ENCODE measurements at places on chromosomes 13 and 19.

GRCh38 chr13:74045583-74045982, 88.6 kb downstream of the KLF12 start:
- H3K36me3 ChIP-seq: no peaks in the 10 kb centered on the region
- no peak for DNase-seq
- H3K4me1 ChIP-seq: peaks cover 42% of the 10 kb centered on the region
- H3K4me3 ChIP-seq: no peak overlapping the region
- no peaks in the 10 kb centered on the region for H3K27me3 ChIP-seq

GRCh38 chr19:3054972-3055740, 7.1 kb downstream of the TLE5 start:
- H3K4me1 ChIP-seq: peaks cover 41% of the 10 kb centered on the region
- no peak overlapping the region for H3K4me3 ChIP-seq
- H3K27me3 ChIP-seq: no peaks in the 10 kb centered on the region
- peaks cover 71% of the 10 kb centered on the region for H3K36me3 ChIP-seq
- H3K27ac ChIP-seq: peak overlapping the region; percentile 99

DNA sequence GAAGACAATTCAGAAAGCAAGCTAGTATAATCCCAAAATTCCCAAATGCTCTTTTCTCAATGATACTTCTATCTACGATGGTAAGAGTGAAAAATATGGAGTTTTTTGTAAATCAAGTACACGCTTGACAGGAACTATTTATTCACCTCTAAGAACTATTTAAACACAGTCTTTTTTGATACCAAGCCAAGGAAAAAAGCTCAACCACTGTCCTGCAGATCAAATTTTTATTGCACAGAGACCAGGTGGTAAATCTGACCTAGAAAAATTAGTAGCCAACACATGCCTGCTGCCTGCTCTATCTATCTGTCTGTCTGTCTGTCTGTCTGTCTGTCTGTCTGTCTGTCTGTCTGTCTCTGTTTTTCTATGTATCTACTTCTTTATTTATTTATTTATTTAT, 292.2 kb downstream of the MZT1 start:
- H3K36me3 ChIP-seq: no peaks in the 10 kb centered on the region
- no peak overlapping the region for H3K27ac ChIP-seq
- DNase-seq: no peak
- H3K4me1 ChIP-seq: no peaks in the 10 kb centered on the region

DNA sequence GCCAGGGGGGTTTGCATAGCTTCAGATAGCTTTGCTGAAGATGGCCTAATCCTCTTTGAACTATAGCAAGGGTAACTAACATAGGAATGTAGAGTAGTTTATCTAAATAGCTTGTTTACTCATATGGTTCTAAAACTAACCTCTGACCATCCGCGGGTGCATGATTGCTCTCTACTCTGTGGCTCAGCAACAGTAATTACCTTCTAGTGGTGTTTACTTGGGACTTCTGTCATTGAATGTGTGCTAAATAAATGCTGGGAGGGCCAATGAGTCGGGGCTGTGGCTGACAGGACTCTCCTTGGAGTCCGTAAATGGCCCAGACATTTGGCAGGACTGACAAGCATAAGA, 1461.9 kb downstream of the UQCRFS1 start:
- no peaks in the 10 kb centered on the region for H3K4me1 ChIP-seq
- no peaks in the 10 kb centered on the region for H3K27me3 ChIP-seq
- H3K4me3 ChIP-seq: no peak overlapping the region
- no peak overlapping the region for H3K27ac ChIP-seq

GRCh38 chr13:110254151-110254679, 52.7 kb downstream of the COL4A1 start:
- H3K4me1 ChIP-seq: peaks cover 76% of the 10 kb centered on the region
- no peak for DNase-seq
- H3K4me3 ChIP-seq: no peak overlapping the region
- peak overlapping the region; percentile 55 for H3K27ac ChIP-seq
- no peaks in the 10 kb centered on the region for H3K27me3 ChIP-seq

DNA sequence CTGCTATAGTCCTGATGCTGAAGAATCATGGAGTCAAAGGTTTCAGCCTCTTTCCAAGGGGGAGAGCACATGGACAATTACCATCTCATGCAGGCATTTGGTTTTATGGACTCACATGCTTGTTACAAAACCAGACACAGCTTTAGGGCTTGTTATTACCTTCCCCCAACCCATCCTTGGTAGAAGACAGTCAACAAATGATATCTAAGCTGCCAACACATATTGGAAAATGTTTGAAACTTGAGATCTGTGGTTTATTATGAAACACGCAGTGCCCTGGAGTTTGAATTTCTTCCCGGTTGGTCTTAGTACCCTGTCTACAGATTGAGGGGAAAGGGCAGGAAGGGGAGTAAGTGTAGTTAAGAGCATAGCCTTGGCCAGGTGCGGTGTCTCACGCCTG, 12.5 kb upstream of the CYP2A6 start:
- no peaks in the 10 kb centered on the region for H3K27me3 ChIP-seq
- DNase-seq: no peak
- H3K27ac ChIP-seq: no peak overlapping the region
- no peak overlapping the region for H3K4me3 ChIP-seq
- no peaks in the 10 kb centered on the region for H3K36me3 ChIP-seq

DNA sequence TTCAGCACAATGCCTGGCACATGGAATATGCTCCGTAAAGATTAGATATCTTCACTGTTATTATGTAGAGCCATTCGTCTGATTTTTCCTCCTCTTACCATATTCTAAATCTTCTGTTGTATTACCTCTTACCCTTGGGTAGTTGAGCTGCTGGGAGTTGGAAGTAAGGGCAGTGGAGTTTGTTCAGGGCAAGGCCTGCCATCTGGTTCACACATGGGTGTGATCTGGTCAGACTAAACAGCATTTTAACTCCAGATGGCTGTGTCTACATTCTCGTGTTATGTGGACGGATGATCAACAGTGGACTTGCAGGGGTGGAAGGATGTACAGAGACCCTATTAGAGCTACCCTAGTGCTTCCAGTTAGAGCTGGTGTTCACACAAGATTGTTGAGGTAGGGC, 164.9 kb downstream of the ZIC5 start:
- H3K4me1 ChIP-seq: no peaks in the 10 kb centered on the region
- H3K4me3 ChIP-seq: no peak overlapping the region
- H3K27ac ChIP-seq: no peak overlapping the region

GRCh38 chr13:28121224-28121623, 17.1 kb upstream of the PAN3 start:
- no peaks in the 10 kb centered on the region for H3K4me1 ChIP-seq
- no peaks in the 10 kb centered on the region for H3K36me3 ChIP-seq
- no peak overlapping the region for H3K27ac ChIP-seq
- H3K4me3 ChIP-seq: no peak overlapping the region
- no peaks in the 10 kb centered on the region for H3K27me3 ChIP-seq
- DNase-seq: no peak

- no peaks in the 10 kb centered on the region for H3K36me3 ChIP-seq
- no peak overlapping the region for H3K4me3 ChIP-seq
- no peaks in the 10 kb centered on the region for H3K27me3 ChIP-seq
- DNase-seq: no peak
- H3K4me1 ChIP-seq: no peaks in the 10 kb centered on the region
- no peak overlapping the region for H3K27ac ChIP-seq
These were observed 14.6 kb upstream of the CLC start for GRCh38 chr19:39752390-39752789.

GRCh38 chr13:46320406-46320805, 66.6 kb downstream of the RUBCNL start:
- no peak for DNase-seq
- no peak overlapping the region for H3K4me3 ChIP-seq
- no peaks in the 10 kb centered on the region for H3K27me3 ChIP-seq

DNA sequence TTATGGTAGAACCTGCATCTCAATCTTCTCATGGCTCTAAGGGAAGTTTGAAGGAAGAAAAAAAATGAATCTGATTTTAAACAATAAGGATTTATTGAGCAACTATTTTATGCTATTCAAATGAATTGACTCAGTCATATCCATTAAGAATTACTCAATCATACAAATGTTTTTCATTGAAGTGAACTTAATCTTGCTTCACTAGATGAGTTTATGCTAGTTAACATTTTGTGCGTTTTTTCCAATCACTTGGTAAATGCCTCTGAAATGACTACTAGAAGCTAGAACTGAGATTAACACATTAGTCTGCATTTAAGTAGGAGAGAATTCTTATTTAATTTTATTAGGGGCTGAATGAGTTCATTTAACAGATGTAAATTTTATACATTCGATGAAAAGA, 25.2 kb downstream of the RXFP2 start:
- no peak overlapping the region for H3K4me3 ChIP-seq
- DNase-seq: no peak
- H3K36me3 ChIP-seq: no peaks in the 10 kb centered on the region
- no peaks in the 10 kb centered on the region for H3K27me3 ChIP-seq

DNA sequence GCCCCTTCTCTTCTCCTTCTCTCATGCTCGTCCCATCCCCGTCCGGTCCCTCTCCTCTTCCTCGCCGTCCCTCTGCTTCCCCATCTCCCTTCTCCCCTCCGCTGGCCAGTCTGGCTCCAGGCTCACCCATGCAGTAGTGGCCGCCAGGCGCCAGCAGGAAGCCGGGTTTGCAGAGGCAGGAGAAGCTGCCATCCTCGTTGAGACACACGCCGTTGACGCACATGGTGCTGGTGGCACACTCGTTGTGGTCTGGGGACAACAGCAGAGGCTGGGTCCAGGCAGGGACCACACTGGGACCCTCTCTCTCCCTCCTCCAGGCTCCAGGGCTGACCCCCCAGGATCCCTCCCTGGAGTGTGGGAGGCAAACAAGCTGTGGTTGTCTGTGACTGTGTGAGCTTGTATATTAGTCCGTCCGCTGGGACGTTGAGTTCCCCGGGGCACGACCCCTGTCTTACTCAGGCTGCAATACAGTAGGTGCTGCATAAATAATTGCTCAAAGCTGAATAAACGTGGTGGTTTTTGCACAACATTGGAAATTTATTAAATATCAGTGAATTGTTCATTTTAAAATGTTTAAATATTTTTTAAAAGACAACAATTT, 16.4 kb downstream of the FBN3 start:
- H3K4me3 ChIP-seq: no peak overlapping the region
- DNase-seq: no peak
- no peaks in the 10 kb centered on the region for H3K27me3 ChIP-seq
- no peaks in the 10 kb centered on the region for H3K36me3 ChIP-seq
